ENCODE measurements at places on chromosomes 12 and 14. TPM values are rescaled to one million over a fixed set of nuclear protein-coding genes. Genes with fewer than 3 reads are reported as not detected.
A peak's percentile ranks its signal among the peaks of the same experiment; 100 is the strongest.

DNA sequence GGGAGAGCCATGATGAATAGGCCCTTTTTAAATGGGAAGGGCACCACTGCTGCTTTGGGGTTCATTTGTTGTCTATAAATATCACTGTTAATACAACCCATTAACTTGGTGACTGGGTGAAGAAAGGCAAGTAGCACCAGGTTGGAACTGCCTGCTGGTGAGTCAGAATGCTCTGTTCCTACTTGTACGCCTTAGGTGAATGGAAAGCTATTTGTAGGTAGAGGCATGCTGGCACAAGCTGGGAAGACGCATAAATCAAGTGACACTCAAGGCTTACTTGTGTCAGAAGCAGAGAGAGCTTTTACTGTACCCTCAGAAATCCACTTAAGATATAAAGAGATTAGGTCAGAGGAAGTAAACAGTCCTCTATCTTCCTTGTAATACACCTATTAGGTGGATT lies 142.5 kb downstream of the TMX1 start:
- no peak for DNase-seq

- no peak for DNase-seq
Measured at GRCh38 chr14:99124482-99125105, 147.4 kb downstream of the BCL11B start.

GRCh38 chr12:52245259-52245961 lies 12.4 kb downstream of the KRT7 start:
- no peak for DNase-seq

DNA sequence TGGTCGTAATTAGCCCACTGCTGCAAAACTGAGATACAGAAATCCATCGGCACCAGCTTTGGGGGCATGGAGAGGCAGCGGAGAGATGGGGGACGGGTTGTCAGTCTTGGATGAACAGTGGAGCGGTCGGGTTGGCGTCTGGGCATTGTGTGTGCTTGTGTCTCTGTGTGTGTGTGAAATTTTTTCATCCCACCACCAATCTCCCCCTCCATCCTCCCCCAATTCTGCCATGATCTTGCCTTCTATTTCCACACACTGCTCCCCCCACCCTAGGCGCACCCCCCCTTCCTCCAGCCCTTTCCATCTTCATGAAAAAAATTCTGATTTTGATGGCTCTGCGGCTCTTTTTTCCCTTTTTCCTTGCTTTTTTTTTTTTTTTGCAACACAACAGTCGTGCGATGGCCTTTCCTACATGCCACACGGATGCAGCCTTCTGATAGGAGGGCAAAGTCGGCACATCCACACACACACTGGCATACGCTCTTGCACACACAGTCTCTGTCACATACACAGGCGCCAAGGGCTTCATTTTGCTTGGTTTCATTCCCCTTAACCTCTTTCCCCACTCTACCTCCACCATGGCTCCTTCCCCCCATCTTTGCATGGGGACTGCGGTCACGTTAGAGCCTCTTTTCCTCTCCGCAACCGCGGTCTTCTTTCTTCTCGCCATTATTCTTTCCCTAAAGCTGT lies 3.3 kb downstream of the NRXN3 start:
- DNase-seq = no peak

DNA sequence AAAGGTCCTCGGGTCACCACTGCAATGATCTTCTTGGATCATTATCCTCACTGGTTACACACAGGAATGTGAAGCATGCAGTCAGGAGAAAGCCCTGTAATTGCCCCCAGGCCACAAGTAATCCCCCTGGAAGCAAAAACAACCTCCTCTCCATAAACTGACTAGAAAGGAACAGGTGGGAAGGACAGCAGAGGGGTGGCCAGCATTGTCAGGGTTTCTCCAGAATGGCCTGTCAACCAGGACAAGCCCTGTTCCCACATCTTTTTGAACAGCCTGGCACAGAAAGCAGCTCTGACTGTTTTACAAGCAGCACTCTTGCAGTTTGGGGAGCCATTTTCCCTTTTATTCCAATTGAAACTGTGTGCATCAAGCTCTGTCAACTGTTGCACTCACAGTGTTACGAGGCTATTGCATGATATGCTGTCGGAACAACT lies 36.1 kb downstream of the TMCC3 start:
- no peak for DNase-seq

The KRT5 gene
- total RNA-seq = not detected

The CBLN3 gene
- 0.48 TPM for total RNA-seq

GRCh38 chr12:105225505-105226015 lies 10.4 kb downstream of the APPL2 start:
- DNase-seq = no peak

The KRT77 gene
- total RNA-seq = not detected

- DNase-seq = no peak
Measured at GRCh38 chr12:129409281-129409680, 494.5 kb downstream of the TMEM132D start.

The LUM gene
- total RNA-seq = 50.8 TPM

DNA sequence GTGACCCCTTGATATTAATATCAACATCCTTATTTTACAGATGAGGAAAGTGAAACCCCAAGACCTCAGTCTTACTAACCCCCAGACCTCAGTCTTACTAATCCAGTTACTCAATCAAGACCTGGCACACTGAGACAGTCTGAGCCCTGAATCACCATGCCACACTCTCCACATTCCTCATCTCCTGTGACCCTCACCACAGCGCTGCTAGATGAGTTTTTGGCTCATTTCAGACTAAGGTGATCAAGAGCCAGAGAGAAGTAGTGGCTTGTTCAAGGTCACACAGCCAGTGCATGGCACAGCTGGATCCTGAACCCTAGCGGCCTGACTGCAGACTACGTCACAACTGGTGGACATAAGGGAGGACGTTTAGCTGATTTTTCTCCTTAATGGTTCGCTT lies 579.2 kb downstream of the BCL11B start:
- DNase-seq = no peak

DNA sequence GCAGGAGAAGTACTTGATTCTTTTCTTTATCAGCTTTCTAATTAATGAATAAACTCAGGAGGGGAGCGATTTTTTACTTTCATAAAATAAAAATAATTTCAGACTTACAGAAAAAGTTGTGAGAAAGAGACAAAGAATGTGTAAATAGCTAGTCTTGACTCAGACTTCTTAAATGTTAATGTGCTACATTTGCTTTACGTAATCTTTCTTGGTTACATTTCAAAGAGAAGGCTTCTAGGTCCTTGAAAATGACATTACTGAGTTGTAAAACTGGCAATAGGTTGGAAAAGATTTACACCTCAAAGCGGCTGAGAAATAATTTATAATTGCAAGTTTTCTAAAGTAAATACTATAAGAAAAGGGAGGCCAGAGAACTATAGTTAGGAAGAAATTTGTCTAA lies 28.6 kb downstream of the GABARAPL1 start:
- DNase-seq = no peak

The RIPK3 gene
- 6.2 TPM for total RNA-seq

The NXPH4 gene
- 2.6 TPM for total RNA-seq

DNA sequence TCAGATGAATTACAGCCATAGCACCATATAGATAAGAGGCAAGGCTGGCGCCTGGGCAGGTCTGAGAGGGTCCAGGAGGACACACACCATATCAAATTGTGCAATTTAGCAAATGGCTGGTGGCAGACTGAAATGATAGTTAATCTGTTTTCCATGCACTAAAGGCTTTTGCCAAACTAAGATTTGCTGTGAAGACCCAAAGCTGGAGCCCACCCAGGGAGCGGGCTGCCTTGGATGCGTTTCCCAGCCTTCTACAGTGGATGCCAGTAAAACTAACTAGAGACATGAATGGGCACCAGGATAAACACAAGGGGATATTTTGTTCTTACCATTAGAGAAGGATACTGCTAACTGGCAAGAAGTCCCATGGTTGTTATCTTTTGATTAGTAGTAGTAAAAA lies 475.1 kb downstream of the DPF3 start:
- DNase-seq = no peak

DNA sequence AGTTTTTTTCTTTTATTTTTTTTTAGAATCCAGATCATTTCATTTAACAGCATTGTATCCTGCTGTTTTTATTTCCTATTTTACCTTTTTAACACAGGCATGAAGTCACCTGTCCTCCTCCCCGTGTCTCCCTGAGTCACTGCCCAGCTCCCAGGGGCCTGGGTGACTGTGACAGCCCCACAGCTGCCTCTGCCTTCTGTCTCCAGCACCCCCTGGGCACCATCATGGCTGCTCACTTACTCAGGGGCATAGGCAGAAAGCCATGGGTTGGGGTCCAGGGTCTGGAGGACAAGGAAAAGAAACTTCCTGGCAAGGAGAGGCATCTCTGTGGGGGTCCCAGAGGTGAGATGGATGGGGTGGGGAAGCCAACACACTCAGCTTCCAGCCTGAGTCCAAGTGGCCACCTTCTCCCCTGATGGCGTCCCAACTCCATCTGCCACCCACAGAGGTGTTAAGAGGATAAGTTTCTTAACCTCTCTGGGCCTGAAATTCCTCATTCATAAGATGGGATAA lies 25.3 kb downstream of the TMEM63C start:
- no peak for DNase-seq

DNA sequence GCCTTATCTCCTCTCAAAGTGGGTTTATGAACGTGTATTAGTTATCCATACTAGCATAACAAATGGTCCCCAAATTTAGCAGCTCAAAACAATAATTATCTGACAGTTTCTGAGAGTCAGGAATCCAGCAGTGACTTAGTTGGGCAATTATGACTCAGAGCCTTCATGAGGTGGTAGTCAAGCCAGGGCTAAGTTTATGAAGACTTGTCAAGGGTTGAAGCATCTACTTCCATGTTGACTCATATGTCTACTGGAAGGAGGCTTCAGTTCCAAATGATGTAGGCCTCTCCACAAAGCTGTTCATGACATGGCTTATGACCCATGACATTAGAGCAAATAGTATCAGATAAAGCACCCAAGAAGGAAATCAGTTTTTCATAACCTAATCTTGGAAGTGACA lies 73.2 kb downstream of the IPO8 start:
- no peak for DNase-seq

GRCh38 chr14:100796946-100797345 lies 29.0 kb upstream of the MEG3 start:
- DNase-seq = no peak

DNA sequence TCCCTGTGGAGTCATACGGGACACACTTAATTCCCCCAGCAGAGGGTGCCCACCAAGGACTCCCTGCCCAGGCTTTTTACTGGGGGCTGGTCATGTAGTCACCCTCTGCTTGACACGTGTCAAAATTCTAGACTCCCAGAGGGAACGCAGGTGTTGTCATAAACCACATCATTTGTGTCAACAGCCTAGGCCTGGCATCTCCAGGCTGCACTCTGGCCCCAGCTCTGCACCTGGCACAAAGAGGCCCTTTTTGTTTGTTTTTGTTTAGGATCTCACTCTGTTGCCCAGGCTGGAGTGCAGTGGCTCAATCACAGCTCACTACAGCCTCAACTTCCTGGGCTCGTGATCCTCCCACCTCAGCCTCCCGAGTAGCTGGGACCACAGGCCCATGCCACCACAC lies 21.1 kb downstream of the BRI3BP start:
- DNase-seq = no peak

The RNASE7 gene
- not detected for total RNA-seq

- DNase-seq = no peak
Measured at GRCh38 chr12:171743-172676, 41.9 kb downstream of the SLC6A12 start.

- DNase-seq = no peak
Measured at GRCh38 chr14:59422069-59422881, 42.9 kb downstream of the GPR135 start.

The SLC39A5 gene
- total RNA-seq = not detected

DNA sequence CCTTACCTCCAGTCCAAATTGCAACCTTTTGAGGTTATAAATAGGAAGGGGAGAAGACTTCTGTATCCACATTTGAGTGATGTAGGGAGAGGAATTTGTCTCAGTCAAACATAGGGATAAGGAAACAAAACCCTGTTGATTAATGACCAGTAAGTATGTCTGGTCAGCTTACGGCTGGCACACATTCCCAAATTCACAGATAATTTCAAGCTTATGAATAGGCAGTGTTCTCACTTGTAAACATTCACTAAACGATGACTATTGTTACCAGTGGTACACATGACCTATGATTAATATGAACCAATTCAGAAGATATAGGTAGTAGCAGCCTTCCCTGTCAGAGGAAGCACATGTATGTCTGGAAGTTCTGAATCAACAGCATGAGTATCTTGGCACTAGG lies 33.0 kb upstream of the SLC5A8 start:
- no peak for DNase-seq

DNA sequence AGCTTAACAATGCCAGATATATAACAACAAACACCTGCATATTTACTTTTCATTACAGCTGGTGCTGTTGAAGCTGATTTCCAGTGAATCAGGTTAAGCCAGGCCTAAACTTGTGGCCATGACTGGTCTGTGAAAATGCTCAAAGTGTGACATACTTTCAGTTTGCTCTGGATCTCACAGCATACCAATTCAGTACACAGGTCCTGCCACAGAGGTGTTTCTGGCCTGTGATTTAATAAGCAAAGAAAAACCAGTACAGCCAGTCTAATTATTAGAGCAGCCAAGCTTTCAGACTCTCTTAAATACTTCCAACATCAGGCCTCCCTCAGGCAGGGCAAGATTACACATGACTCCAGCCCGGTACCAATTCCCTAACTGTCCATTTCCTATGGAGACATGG lies 27.4 kb upstream of the TMCC3 start:
- DNase-seq = no peak

The SARNP gene
- total RNA-seq = 57.0 TPM

DNA sequence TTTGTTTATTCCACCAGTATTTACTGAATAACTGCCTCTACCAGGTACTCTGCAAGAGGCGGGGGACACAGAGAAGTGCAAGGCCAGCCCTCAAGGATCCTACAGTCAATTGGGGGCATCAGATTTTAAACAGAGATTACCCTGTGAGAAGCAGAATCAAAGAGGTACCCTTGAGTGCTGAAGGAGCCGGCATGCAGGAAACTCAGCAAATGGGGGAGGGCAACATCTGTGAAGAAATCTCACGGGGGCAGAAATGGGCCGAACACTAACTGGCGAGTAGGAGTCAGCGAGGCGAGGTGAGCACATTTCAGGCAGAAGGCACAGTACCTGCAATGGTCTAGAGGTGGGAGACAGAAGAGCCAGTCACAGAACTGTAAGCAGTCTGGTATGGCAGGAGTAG lies 9.0 kb downstream of the GALNT6 start:
- DNase-seq = no peak

- DNase-seq = no peak
Measured at GRCh38 chr12:27751386-27752047, 28.5 kb upstream of the KLHL42 start.

GRCh38 chr12:105330931-105331804 lies 677 bp downstream of the C12orf75 start:
- DNase-seq = peak; percentile 8

- DNase-seq = no peak
Measured at GRCh38 chr12:100913872-100914592, 119.5 kb downstream of the ANO4 start.

The COX14 gene
- total RNA-seq = 142 TPM

Data from heart left ventricle (tissue), 16 donors.